ENCODE measurements at places on chromosomes 7 and 10.
A peak's percentile ranks its signal among the peaks of the same experiment; 100 is the strongest.

DNA sequence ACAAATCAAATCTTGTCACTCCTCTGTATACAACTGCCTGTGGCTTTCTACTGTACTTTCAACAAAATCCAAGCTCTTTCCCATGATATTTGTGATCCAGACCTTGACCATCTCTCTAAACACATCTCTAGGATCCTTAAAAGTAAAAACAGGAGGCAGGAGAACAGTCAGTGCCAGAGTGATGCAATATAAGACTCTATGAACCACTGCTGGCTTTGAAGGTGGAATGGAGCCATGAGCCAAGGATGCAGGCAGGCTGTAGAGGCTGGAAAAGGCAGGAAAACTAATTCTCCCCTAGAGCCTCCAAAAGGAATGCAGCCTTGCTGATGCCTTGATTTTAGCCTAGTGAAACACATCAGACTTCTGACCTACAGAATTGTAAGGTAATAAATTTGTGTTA lies 45.5 kb upstream of the LRRN3 start:
- no peak for DNase-seq

GRCh38 chr10:70192326-70192968 lies 22.1 kb upstream of the SAR1A start:
- DNase-seq = peak; percentile 41

DNA sequence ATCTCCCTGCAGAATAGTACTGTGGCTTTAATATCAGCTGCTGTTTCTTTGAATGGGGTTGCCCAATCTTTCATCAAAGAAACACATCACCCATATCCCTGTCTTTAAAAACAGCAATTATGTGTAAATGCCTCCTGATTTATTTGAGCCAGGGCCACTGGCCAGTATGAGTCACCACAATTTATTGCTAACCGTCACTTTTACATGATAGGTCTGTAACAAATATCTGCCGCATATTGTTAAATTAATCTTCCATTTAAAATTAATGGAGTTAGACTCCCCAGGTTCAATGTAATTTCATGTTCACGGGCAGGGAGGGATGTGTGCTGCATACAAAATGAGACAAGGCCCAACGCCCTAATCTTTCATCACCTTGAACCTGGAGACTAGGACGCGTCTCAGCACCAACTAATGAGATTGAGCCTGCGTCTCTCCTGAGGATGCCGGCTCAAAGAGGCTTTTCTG lies 673.4 kb downstream of the AUTS2 start:
- no peak for DNase-seq

GRCh38 chr7:116030651-116031276 lies at the start of gene TFEC:
TFEC (minus strand) TSS chr7:116030763; CDS start chr7:115984441, 46,322 bp downstream.
- DNase-seq = no peak

- DNase-seq = no peak
These were observed 213.2 kb downstream of the BICC1 start for GRCh38 chr10:58725901-58726300.

DNA sequence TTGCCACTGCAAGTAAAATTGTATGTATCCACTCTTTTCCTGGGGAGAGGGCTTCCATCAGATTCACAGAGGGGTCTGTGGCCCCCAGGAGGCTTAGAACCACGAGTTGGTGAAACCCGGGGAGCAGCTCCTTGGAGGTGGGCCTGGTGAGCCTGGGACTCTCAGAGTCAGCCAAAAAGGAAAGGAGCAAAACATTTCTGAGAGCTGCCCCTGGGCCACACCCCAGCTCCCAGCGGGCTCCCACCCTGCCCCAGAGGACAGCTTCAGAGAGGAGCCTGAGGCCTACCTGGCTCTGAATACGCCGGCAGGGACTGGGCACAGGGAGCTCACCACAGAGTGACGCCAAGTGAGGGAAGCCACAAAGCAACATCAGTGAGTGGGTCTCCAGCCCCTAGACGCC lies 56.9 kb downstream of the SH3PXD2A start:
- DNase-seq = no peak

DNA sequence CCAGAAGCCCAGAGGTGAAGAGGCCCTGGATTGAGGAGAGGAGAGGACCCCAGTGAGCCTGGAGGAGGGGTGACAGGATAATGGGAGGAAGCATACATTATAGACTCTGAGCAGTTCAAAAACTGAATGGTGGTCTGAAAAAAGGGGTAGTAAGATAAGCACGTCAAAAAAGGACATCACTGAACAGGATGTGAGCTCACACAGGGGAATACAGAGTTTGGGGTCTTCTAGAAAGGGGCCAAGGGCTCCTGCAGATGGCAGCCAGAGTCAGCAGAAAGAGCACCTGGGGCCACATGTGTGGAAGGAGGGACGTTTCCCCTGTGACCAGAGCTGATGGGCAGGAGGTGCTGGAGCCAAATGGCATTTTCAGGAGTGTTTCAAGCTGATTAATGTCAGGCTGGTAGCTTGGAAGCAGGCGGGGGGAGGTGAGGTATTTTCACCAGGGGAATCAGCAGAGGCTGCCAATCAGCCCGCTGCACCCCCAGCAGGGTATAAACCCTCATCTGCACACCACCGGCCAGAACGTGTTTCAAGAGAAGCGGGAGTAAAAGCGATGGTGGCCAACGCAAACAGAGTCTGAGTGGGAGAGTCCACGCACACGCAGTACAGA lies 85.8 kb downstream of the TNS3 start:
- no peak for DNase-seq

- no peak for DNase-seq
These were observed 61.4 kb downstream of the ASB13 start for GRCh38 chr10:5604961-5605360.

DNA sequence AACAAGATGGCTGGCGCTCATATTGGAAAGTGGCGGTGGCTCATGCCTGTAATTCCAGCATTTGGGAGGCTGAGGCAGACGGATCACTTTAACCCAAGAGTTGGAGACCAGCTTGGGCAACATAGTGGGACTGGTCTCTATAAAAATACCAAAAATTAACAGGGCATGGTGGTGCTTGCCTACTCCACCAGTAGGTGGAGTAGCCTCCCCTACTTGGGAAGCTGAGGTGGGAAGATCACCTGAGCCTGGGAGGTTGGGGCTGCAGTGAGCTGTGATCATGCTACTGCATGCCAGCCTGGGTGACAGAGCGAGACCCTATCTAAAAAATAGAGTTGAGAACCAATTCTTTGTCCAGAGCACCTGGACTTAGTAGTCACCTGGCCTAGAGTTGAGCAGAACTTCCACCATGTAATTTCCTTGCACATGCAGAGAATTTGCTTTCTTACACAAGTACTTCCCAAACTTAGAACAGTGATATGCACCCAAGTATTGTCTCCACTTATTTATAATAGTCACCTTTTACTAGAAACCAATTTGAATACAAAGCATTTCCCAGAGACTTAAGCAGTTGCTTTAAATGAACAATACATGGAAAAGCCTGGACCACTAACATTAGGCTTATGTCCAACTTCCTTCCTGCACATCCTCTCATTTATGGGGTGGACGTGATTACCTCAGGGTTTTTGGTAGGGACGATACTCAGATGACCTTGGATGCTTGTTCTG lies 15.9 kb downstream of the LAMB4 start:
- DNase-seq = no peak

DNA sequence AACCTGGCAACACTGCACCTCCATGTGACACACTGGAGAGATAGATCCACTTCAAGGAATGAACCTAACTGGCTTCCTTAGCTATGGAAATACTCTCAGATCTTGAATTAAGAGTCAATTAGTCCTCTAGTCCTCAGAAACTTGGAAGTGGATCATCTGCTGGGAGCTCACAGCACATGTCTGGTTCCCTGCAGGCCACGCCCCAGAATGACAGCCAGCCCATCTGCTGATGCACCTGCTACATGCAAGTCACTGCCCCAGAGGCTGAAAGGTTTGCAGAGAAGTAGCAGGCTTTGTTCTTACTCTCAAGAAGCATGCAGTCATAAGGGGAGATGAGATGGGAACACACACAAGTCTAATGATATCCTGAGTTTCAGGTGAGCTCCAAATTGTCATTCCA lies 275.9 kb downstream of the SKAP2 start:
- no peak for DNase-seq

GRCh38 chr10:66844176-66844942 lies 81.5 kb upstream of the LRRTM3 start:
- DNase-seq = no peak

- no peak for DNase-seq
These were observed 149.8 kb upstream of the PRKCQ start for GRCh38 chr10:6729861-6730344.

- no peak for DNase-seq
These were observed 20.5 kb downstream of the DKK1 start for GRCh38 chr10:52334595-52334994.

GRCh38 chr7:72161534-72161933 lies 250.6 kb downstream of the CALN1 start:
- DNase-seq = no peak

DNA sequence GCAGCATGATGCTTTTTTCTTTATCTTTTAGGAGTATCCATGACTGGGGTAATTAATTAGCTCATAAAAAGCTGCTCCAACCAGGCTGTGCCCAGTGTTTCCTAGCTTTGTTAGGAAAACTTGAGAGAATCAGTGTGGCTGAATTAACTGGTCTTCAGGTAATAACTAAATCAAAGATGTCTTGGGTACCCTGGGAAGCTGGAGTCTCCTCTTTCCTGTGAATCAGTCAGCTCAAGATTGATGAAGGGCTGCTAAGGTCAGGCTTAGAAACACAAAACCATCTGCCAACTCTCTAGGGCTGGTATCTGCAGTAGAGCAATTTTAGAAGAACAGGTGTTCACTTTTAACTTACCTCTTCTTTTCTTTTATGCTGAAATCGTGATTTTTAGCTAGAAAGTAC lies 21.4 kb upstream of the ATOH7 start:
- no peak for DNase-seq

GRCh38 chr7:148697256-148698006 lies 1.3 kb upstream of the CUL1 start:
- no peak for DNase-seq

DNA sequence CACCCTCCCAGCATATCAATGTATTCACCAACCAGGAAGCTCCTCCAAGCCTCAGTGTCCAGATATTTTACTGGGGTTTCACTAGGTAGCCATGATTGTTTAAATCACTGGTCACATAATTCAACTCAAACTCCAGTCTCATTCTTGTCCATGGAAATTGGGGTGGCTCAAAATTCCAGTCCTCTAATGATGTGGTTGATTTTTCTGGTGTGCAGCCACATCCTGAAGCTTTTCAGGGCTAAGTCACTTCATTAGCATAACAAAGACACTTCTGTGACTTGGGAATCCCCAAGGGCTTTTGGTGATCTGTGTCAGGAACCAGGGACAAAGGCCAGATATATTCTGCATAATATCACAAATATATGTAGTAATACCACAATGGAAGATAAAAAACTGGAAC lies 786.9 kb upstream of the IGFBP3 start:
- no peak for DNase-seq

DNA sequence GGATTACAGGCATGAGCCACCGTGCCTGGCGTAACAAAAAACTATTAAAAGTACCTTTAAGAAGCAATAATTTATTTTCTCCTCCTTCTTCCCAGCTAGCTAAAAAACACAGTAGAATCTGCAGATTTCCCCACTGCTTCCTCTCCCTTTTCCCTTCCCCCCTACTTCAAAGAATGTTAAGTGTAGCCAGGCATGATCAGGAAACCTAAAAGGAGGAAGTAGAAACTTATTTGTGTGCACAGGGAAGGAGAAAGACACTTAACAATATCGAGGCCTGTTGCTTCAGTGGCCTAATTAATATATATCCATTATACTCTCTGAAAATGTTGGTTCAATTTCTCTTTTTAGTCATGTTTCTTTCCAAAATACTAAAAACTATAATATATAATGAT lies 127.7 kb downstream of the NRBF2 start:
- no peak for DNase-seq

GRCh38 chr7:92584953-92585352 lies 5.2 kb downstream of the FAM133B start:
- no peak for DNase-seq

- peak; percentile 68 for DNase-seq
These were observed 329.0 kb downstream of the RNLS start for GRCh38 chr10:88254091-88254490.

- DNase-seq = no peak
These were observed 258.4 kb upstream of the MYO3A start for GRCh38 chr10:25675615-25676014.

DNA sequence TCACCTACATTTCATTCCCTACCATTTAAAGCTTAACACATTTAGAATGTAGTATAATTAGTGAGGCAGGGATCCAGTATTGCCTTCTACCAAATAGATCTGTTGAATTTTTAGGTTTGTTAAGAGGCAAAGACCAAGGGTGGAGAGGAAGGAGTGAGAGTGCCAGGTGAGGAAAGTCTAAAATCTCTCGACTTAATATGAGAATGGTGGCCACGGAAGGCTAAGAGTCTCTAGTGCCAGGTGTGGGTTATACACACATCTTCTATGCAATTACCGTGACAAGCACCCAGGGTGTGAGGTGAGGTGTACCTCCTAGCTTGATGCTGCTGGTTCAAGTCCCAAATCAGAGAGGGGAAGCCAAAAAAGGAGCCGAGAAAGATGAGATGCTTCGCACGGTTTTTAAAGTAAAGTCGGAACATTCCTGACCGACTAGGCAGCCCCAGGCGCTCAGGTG lies 439 bp downstream of the IQUB start:
- DNase-seq = no peak

DNA sequence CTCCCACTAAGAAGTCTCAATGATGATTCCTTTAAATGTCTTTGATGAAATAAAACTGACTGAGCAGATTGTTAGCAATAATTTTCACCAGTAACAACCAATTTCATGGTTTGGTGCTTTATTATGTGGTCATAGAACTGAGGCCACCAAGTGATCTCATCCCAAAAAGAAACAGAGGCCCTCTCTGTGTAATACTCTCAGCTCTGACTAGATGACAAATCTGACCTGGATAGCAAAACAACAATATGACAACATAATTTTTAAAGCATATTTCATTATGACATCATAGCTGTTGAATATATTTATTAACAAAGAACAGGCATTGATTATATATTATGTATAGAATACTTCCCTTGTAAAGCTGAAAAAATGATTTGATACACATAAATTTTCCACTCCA lies 5.9 kb downstream of the SEMA3E start:
- no peak for DNase-seq

DNA sequence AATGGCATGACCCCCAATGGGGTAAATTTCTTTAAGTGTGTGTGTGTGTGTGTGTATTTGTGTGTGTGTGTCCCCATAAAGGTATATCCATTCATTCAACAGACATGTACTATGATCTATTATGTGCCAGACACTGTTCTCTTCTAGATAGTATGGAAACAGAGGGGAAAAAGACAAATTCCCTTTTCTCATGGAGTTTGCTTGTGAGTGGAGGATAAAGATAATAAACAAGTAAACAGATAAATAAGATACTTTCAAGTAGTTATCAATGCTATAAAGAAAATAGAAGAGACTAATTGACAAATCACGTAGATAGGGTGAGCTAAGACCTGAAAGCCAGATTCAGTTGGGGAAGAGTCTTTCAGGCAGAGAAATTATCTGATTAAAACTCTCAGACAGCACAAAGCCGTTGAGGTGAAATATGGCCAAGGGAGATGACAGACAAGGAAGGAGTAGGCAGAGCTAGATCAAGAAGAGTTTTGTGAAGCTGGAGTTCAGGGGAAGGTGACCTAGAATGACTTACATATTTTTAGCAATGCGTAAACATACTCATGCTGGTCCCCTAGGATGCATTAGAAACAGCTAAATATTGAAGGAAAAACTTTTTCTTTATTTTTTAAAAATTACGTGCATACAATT lies 45.2 kb upstream of the DMTF1 start:
- DNase-seq = no peak

Data from epithelial cell of prostate (primary cell).